Fibroblast of skin of right biceps (primary cell): ENCODE measurements at places on chromosomes 5 and 9.

DNA sequence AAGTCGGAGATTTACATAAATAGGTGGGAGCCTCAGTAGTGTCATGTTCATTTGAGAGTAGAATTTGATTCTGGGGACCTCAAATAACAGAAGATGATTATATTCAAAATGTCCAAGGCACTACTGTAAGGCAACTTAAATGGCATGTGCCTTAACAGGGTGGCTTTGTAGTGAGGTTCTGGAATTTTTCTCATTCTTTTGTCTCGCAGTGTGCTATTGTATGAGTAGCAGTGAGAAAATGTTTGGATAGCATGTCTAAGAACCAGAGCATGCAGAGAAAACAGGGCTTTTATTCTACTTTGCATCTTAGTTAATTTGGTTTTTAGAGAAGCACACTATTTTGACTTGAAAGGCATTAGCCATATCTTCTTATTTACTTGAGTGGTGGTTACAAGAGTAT, 25.0 kb downstream of the MAST4 start:
- peak; percentile 12 for DNase-seq

DNA sequence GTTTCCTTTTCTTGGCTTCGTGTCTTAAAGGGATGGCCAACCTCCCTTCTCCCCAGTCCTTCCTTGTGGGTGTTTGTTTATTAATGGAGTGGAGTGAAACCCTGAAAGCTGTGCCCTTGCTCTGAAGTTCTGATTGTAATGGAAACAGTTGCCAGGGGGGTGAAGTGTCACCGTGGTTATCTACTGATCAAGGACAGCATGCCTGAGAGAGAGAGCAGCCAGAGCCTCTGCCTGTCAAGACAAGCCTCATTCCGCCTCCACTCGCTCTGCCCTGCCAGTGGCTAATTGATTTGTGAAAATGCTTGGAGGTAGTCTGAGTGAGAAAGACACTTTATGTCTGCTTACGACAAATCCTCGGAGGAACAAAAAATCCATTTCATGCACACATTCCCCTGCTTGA, 143.7 kb upstream of the SLC30A5 start:
- no peak for DNase-seq

DNA sequence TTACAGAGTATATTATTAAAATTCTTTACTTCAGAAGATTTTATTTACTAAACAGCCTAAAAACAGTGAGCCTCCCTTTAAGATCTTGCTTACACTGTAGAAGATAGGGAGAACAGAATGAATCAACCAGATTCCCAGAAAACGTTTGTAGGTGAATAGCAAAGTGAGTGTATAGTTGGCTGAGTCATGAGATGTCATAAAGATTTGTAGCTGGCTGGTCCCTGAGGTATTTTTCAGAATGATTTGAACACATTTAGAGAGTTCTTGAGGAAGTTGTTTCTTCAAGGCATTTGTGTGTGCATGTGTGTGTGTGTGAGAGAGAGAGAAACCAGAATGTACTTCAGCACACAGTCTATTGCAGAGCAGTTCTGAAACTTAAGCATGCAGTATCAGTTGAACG, 159.4 kb upstream of the PRR16 start:
- peak; percentile 93 for DNase-seq

DNA sequence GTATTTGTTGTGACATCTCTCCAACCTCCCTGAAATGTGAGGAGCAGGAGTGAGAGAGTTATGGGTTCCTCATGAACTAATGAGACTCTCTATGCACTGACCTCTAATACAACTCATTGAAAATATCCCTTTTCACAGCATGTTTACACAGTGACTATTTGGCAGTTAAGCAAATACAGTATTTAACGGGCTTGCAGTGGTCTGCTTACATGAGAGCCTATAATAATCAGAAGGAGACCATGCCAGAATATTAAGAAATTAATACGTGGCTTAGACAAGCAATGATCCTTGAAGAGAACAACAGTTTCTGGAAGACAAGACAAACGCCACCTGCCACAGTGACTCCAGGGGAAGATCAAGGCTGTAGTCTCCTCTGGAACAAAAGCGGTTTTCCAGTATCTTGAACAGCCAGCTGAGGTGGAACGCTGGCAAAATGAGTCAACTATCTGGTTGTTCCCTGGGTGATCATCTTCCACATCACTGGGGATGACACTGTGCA, 424.5 kb downstream of the DMAC1 start:
- no peak for DNase-seq

DNA sequence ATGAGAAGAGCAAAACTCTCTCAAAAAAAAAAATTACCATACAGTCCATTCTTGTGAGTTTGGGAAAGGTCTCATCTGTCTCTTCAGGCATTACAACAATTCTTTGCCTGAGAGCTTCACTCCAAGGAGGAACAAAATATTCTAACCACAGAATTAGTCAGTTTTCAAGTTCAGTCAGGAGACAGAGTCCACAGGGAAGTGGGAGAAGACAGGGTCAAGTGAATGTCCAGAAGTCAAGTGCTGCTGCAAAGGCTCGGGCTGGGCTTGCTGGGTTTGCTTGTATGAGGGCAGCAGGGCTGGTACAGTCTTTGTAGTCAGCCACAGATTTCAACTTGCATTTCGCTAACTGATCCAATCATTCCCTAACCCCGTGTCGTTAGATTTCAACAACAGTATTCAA, 17.6 kb upstream of the HEXB start:
- no peak for DNase-seq

DNA sequence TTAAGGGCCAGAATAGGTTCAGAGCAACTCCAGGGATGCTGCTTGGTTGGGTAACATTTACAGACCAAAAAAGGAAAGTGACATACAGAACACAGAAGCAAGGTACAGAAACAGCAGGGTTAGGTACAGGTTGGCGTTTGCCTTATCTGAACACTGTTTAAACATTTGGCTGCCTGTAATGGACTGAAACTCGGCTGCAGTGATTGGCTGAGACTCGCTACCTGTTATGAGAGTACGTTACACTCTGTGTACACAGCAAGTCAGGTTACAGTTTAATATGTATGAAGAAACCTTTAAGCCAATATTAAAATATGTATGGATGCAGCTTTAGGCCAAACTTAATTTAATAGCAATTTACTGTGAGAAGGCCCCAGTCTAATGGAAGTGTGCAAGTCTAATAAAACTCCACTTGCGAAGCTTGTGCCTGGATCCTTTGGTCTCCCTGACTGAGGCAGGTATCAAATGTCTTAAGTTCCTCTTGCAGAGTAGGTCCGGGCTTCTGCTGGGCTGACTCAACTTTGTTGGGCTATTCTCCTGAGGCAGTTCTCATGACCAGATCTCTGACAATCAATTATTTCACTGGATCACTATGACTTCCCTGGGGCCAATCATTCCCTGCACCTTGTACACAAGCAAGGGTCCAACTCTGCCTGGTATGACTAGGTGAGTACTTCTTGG, 204.9 kb downstream of the ZNF462 start:
- DNase-seq = no peak

DNA sequence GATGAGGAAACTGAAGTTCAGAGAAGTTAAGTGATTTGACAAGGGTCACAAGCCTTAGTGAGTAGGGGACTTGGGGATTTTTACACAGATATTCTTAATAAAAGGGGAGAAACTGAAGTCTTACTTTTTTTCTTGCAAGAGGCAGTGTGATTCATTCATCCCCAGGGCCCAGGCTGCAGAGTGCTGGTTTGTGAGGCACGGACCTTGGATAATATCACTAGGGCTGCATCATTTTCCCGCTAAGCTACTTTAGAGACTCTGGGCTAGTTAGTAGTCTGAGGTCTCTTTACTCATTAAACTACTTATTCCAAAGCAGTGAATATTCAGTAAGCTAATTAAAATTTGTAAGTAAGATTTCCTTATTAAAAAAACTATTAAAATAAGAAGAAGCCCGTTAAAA, 195.0 kb downstream of the PBX3 start:
- peak; percentile 29 for DNase-seq

DNA sequence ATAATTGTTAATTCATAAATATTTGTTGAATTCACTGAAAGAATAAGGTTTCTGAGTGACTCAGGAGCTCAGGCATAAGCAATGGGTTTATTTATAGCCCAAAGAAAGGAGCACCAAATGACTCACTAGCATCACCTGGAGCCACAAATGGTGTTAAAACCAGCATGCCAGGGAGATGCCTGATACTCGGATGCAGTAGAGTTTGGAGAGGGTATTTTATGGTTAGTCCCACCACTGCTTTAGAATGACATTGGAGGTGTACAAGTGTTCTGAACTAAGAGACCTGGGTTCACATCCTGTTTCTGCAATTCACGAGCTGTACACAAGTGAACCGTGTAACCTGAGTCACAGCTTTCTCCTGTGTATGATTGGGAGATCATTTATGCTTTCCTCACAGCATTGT, 25.2 kb downstream of the CCL28 start:
- no peak for DNase-seq

DNA sequence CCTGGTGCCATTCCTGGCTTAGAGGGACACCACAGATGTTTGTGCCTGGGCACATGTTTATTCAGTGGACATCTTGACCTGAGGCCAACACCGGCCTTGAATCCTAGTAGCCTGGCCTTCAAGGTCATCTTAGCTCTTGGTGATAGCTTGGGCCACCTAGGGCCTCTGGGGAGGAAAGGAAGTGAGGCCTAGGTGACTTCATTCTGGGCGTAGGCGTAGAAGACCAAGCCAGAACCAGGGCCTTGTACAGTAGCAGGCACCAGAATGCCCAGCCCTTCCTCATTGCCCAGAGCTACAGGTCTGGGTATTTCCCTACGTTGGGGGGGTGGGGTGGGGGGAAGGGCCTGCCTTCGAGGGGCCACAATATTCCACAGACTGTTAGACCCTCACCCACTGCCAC, 33.8 kb downstream of the WNK2 start:
- no peak for DNase-seq
